ENCODE measurements at places on chromosomes 6 and 20.

GRCh38 chr6:10030942-10031537, 383.8 kb downstream of the TFAP2A start:
- no peak for DNase-seq

DNA sequence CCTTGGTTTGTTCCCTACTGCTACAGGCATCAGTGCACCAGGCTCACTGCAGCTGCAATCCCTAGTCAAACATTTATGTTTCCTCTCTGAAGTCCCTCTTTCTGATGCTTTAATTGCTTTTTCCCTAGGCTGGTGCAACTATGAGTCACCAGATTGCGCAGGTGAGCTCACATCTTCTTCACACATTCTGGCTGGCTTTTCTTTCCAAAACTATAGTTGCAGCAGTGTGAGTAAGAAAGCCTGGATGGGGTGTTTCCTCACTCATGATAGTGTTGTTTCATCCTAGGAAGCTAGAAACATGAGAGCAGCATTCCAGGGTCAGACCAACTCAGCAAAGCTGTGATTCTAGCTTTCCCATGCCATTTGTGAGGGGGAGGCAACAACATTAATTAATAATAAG, 296.4 kb downstream of the PAX1 start:
- DNase-seq = no peak

DNA sequence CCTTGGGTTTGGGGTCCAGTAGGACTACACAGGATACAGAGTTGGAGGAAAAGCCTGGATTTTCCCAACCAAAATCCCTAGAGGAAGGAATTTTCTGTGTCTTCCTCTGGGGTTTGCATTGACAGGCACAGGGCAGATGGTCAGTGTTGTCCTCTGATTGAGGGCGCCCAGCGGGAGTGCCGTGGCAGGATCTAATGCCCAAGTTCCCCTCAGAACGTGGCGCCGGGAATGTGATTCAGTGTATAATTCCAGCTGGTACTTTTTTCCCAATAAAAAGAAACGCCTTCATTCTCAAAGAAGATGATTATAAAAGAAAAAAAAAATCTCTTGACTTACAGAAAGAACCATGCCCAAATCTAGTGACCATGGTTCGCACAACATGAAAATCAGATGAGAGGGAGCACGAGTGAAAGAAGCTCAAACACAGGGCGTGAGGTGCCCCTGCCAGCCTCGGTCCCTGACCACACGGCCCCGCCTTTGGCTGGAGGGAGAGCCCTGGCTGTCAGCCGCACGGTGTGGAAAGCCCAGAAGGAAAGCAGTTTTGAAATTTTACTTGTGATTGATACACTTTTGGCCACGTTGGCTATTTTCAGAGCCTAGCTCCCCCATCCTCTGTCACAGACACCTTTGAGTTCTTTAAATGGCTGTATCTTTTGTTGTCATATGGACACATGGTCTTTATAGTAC, 31.6 kb downstream of the VEGFA start:
- DNase-seq = no peak

- DNase-seq = no peak
These were observed 59.0 kb downstream of the CTCFL start for GRCh38 chr20:57465943-57466342.

DNA sequence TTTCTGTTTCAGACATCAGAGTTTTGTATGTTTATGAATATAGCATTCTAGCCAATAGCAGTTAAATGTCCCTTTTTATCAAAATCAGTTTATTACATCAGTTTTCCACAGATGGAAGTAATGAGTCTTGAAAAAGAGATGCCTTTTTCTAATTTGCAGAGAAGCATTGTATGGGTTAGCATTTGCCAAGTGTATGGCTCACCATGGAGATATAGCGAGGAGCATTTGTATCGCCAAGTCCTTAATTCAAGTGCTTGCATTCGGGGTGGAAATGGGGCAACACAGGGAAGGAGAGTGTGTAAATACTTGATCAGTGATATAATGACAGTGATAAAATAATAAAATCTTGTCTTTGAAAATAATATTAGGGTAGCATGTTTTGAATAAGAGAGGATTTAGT, 42.9 kb downstream of the TXLNB start:
- DNase-seq = no peak

DNA sequence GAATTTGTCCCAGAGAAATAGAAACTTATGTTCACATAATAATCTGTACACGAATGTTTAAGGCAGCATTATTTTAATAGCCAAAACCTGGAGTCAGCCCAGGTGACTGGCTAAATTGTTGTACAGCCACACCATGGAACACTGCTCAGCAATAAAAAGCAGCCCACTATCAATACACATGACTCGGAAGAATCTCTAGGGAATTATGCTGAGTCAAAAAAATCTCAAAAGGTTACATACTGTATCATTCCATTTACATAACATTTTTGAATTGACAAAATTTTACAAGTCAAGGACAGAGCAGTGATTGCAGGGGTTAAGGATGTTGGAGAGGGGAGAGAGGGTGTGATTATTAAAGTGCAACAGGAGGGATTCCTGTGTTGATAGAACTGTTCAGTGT, 163.4 kb downstream of the UBE3D start:
- DNase-seq = no peak

GRCh38 chr20:53581444-53582250, 12.0 kb downstream of the ZNF217 start:
- DNase-seq = no peak
